Right lobe of liver (tissue), 6 donors: ENCODE measurements at places on chromosomes 3 and 15. TPM values are rescaled to one million over a fixed set of nuclear protein-coding genes. Genes with fewer than 3 reads are reported as not detected.

DNA sequence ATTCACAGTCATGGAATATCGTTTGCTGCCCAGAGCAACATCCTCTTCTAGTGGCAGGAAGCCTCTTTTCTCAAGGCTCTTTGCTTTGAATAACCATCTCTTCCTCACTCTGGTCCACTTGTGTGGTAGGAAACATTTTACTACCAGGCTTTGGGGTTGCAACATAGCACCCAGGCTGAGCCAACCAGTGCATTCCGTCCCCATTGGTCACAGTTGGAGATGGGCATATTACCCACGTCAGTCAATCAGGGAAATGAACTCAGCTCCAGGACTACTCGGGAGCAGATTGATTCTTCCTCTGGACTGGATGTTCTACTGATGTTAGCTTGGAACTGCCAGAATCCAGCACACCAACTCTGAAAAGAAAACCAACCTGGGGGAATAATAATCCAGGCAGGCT lies 4.2 kb upstream of the PEX5L start:
- no peak for DNase-seq

- DNase-seq = no peak
Observed at GRCh38 chr3:9087831-9088413, 124.7 kb upstream of the RAD18 start.

DNA sequence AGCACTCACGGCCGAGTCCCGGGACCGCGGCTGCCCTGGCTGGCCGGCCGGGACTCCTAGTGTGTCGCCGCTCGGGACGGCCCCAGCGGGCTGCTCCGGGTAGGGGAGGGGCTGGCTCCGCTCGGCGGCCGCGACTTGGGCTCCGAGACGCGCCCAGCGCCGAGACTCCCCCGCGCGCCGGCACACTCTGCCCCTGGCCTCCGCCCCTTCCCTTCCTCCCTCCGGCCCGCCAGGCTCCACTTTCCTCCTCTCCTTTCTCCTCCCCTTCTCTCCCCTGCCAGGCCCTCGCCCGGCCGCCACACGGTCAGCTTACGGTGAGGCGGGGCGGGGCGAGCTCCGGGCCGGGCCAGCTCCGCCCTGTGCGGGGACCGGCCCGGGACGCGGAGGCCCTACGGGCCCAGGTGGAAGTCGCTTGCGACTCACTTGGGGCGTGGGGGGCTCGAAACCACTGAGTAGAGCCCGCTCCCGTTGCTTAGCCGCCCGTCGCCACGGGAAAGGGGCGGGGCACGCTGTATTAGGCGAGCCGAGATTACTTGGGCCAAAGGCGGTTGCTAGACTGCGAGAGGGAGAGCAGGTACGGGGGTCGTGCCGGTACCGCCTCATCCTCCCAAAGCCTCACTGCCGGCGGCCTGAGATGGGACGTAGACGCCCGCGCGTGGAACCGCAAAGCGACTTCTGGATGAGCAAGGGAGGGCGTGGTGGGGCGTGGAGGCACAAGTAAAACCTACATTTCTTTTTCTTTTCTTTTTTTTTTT lies at the start of gene ITGB5:
ITGB5 (minus strand) TSS at position 189 of the 755 bp plus-strand sequence. CDS start 365 bp downstream, outside the sequence.
- peak; percentile 92 for DNase-seq

DNA sequence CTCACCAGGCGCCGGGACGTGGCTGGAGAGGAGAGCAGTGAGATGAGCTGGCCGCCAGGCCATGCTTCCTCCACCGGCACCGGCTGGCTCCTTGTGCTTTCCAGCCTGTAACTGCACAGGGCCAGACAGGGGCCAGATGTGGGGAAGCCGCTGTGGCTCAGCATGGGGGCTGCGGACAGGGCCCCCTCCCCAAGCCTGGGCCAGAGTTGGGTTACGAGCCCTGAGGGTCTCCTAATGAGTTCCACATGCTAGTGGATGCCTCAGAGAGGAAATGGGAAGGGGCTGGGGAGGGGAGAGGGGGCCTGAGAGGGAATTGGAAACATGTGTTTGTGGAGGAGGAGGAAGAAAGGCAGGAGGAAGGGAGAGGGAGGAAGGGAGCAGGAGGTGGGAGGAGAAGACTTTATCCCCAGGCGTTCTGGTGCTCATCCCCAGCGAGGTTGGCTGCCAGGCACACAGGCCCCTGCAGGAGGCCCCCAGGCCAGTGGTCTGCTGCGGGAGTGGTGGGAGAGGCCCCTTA lies 11.7 kb upstream of the DUSP7 start:
- DNase-seq = no peak

- DNase-seq = peak; percentile 31
Observed at GRCh38 chr3:197339841-197340520, 41.6 kb upstream of the DLG1 start.

- peak; percentile 41 for DNase-seq
Observed at GRCh38 chr15:99105514-99106341, 848 bp downstream of the SYNM start.

FHIT gene
- 7.0 TPM for total RNA-seq

MNS1 gene
- 0.18 TPM for total RNA-seq
